Caco-2 (cell line): ENCODE measurements at places on chromosomes 1 and 21. TPM values are rescaled to one million over a fixed set of nuclear protein-coding genes. Genes with fewer than 3 reads are reported as not detected.

Gene MEX3A
- 8.9 and 12.2 TPM in 2 replicates for total RNA-seq

Gene RRP1B
- 49.5 and 52.3 TPM in 2 replicates for total RNA-seq

Gene TSPEAR
- 0.12 and 0.32 TPM in 2 replicates for total RNA-seq

Gene CFAP74
- total RNA-seq, result not detected in 2 replicates

DNA sequence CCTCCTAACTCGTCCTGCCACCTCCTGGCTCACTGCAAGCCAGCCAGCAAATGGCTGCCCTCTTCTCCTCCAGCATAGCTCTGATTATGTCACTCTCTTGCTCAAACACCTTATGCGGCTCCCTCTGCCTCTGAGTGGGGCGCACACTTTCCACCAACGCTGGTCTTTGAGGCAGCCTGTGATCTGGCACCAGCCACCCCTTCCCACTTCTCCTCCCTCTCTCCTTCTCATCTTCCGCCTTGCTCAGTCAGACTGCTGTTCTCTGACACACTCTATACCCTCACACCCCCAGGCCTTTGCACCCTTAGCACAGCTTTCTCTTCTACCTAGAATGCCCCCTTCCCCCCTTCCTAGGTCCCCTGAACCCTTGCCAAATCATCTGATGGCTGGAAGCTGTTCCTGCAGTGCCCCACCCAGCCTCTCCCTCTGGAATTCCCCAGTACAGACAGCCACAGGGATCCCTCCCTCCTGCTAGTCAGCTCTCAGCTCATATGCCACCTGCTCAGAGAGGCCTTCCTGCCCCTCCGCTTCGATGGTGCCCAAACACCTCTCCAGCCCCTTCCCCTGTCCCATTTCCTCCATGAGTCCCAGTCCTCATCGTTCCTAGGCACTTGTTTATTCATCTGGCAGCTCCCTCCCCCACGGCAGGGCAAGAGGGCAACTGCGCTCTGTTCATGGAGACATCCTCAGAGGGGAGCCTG lies 21.7 kb upstream of the PEF1 start:
- H3K4me1 ChIP-seq, result no peaks in the 10 kb centered on the region
- no peaks in the 10 kb centered on the region for H3K27me3 ChIP-seq
- H3K36me3 ChIP-seq, result no peaks in the 10 kb centered on the region
- no peak overlapping the region for H3K4me3 ChIP-seq
- no peak overlapping the region for H3K27ac ChIP-seq

DNA sequence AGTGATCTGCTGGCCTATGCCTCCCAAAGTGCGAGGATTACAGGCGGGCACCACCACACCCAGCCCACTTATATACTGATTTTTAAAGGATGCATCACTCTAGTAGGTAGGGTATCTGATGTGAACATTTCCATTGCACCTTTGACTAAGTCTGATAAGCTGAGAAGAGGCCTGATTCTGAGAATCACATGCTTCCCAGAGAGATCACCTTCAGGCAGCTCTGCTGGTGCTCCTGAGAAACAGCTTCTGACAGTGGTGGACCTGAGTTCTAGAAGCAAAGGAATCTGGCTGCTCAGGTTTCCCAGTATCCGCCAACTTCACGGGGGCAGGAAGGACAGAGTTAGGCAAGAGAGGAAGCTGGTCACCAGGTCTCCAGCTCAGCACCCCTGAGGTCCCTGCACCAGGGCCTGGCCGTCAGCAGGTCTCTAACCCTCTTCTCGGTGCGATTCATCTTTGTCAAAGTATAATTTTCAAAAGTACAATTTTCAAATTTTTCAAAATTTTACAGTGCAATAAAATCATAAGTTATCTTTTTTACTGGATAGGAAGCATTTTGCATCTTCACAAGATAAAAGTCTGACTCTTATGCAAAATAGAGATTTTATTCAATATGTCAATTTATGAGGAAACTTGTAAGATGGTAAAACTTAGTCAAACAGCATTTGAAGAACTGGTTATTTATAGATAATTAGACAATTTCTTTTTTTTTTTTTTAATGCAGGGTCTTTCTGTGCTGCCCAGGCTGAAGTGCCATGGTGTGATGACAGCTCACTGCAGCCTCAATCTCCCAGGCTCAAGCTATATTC lies 25.8 kb upstream of the MPZL1 start:
- no peaks in the 10 kb centered on the region for H3K27me3 ChIP-seq
- H3K4me3 ChIP-seq, result no peak overlapping the region
- H3K4me1 ChIP-seq, result no peaks in the 10 kb centered on the region
- no peak for DNase-seq
- no peaks in the 10 kb centered on the region for H3K36me3 ChIP-seq
- no peak overlapping the region for H3K27ac ChIP-seq

- no peaks in the 10 kb centered on the region for H3K36me3 ChIP-seq
- H3K4me3 ChIP-seq, result peak overlapping the region; percentile 92; the same call in 1 of the 2 replicates
- H3K27ac ChIP-seq, result peak overlapping the region; percentile 80
- DNase-seq, result no peak
- H3K4me1 ChIP-seq, result peaks cover 5% of the 10 kb centered on the region
- H3K27me3 ChIP-seq, result no peaks in the 10 kb centered on the region
Observed at GRCh38 chr1:113072141-113072756, 749 bp upstream of the LRIG2 start.

GRCh38 chr1:204975568-204976235 lies 67.3 kb upstream of the CNTN2 start:
- no peaks in the 10 kb centered on the region for H3K27me3 ChIP-seq
- no peaks in the 10 kb centered on the region for H3K4me1 ChIP-seq
- no peaks in the 10 kb centered on the region for H3K36me3 ChIP-seq
- H3K27ac ChIP-seq, result no peak overlapping the region
- H3K4me3 ChIP-seq, result no peak overlapping the region
